Body of pancreas (tissue), 4 donors: ENCODE measurements at places on chromosomes 11 and 22. TPM values are rescaled to one million over a fixed set of nuclear protein-coding genes. Genes with fewer than 3 reads are reported as not detected.

The TMPRSS4 gene
- 6.5 TPM for total RNA-seq

DNA sequence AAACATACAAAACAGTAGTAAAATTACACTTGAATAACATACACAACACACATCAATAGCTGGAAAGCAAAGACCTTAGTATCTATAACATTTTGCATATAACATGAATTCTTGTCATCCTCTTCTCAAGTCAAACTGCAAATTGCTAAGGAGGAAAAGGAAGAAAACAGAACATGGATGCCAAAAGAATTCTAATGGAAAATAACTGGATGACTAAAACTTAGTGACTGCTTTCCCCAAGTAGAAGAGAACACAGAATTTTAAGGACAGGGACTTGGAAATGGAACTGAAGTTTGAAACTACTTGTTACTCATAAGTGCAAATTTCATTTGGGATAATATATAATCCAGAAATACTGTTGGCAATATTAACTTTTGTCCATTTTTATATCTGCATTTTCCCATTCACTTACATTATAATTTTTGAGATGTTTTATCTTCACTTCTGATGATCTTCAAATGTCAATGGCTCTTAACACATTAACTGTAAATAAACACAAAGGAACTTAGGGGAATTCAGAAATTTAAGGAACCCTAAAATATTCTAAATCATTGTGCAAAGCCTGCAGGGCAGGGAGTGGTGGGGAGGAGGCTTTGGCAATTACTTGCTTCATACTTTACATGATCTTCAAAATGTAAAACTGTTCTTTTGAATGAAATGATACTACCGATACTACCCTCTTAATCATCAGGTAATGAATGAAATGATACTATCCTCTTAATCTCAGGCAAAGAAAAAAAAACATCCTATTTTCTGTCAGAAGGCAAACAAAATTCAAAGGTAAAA is 9.9 kb downstream of the MTMR2 start:
- DNase-seq, result no peak
- H3K4me3 ChIP-seq, result no peak overlapping the region
- no peaks in the 10 kb centered on the region for H3K27me3 ChIP-seq

DNA sequence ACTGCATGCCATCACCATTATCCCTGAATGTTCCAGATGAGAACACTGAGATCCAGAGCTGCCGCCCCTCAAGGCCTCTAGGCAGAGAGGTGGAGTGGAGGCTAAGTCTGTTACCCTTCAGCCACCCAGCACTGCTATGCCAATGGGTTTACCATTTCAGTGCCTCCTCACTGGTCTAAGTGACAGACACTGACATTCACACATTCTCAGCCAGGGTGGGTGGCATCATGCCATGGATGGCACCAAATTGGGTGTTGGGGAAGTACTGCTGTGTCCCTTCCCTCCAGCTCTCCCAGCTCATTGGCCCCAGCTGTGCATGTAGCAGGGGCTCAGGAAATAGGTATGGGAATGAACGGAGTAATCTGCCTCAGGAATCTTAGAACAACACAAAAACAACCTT is 96.8 kb upstream of the PLET1 start:
- H3K27ac ChIP-seq, result no peak overlapping the region
- no peak for DNase-seq
- no peaks in the 10 kb centered on the region for H3K4me1 ChIP-seq
- no peaks in the 10 kb centered on the region for H3K27me3 ChIP-seq
- no peak overlapping the region for H3K4me3 ChIP-seq

DNA sequence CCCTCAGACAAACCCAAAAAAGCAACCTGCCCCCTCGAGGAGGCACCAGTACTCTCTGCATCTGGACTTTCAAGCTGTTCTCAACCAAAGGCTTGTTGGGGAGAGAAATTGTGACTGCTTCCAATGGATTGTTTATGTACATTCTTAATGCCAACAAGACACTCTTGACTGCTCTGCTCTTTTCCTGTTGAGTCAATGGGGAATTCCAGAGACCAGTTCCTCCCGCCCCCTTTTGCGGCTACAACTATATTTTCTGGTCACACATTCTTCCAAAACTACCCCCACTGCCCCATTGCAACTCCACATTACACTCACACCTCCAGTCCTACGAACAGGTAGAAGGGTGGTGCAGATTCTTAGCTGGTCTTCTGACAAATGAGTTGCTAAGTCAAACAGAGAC is 187.0 kb downstream of the DSCAML1 start:
- H3K4me1 ChIP-seq, result no peaks in the 10 kb centered on the region
- no peaks in the 10 kb centered on the region for H3K27me3 ChIP-seq
- H3K27ac ChIP-seq, result no peak overlapping the region
- H3K36me3 ChIP-seq, result no peaks in the 10 kb centered on the region
